ENCODE measurements at places on chromosomes 6 and 20.

GRCh38 chr20:25050501-25051350 is 7.2 kb downstream of the ACSS1 start:
- DNase-seq: no peak

GRCh38 chr6:79223611-79224404 is 10.7 kb downstream of the HMGN3 start:
- DNase-seq: no peak

- no peak for DNase-seq
Measured at GRCh38 chr6:116543149-116543548, 2.3 kb downstream of the TRAPPC3L start.

DNA sequence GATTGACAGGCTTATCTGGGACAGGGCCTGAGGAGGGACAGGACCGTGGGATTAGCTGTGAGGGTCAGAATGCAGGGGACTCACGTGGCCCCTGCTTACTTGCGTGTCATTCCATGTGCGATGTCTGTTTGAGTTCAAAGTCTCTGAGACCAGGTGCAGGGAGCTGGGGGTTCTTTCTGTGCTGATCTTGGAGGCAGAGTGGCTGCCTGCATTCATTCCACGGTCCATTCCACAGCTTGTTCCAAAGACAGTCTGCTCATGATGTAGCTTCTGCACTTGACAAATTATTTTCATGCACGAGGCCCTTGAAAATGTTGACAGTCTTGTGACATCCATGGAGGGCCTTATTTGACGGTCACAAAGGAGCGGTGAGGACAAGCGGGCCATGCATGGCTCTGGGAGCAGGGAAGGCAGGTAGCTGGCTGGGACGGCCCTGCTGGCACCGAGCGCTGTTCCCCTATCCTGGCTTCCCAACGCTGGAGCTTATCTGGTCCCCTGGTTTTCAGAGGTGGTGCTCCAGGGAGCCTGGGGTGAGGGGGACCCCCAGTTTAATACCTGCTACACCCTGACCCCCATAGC is 156.3 kb upstream of the RNF24 start:
- no peak for DNase-seq

DNA sequence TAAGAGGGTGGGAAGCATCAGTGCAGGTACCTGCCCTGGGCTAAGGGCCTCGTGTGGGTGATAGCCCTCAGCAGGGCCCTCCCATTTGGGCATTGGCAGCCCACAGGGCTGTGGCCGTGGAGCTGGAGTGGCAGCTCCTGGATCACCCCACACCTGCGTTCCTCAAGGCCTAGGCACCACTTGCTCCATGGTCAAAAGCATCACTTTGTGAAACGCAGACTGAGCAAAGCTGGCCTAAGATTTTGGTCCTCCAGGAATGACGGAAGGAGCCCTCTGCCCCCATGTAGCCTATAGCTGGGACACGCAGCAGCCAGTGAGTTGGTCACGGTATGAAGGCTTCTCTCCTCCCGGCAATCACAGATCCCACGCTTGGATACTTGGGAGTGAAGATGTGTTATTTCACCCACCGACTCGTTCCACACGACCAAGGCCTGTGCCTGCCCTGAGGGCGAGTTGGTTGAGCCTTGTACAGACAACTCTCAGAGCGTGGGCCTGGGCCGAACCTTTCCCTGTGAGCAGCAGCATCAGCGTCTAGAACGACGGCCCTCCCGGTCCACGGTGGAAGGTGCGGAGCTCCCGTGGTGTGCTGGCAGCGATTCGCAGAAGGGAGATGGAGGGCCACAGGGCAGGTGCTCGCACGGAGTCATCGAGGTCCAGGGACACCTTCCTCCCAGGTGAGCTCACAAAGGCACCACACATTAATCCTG is 39.7 kb downstream of the THBS2 start:
- DNase-seq: no peak

DNA sequence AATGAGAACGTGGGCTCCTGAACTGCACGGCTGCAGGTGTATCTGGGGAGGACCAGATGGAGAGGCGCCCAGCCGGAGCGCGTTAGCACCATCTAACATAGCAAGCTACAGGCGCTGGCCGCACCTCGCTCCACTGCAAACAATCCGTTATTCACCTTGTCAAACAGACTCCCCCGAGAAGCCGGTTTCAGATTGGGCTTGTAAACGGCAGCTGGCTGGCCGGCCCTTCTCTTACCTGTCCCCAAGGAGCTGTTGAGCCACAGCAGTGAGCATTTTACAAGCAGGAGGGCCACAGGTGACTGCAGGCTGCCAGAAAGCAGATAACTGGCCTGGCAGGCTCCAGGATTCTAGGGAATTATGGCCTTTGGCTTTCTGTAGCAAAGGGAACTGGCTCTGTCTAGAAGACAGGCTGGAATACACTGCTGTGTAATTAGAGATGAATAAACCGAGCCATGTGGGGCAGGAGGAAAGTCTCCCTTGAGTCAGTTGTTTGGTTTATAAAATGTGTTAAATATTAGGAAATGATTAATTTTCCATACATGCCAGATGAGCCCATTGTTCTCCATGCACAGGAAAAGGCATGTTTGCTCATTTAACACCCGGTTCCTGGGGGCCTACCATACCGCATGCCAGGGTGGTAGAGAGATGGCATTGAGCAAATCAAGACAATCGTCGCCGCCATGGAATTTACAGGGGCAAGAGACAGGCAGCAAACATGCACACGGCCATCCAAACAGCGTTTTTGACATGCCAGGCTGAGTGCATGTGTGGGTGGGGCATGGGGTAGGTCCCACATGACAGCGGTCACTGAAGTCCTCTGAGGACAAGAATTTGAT is 159.3 kb downstream of the NFATC2 start:
- no peak for DNase-seq

DNA sequence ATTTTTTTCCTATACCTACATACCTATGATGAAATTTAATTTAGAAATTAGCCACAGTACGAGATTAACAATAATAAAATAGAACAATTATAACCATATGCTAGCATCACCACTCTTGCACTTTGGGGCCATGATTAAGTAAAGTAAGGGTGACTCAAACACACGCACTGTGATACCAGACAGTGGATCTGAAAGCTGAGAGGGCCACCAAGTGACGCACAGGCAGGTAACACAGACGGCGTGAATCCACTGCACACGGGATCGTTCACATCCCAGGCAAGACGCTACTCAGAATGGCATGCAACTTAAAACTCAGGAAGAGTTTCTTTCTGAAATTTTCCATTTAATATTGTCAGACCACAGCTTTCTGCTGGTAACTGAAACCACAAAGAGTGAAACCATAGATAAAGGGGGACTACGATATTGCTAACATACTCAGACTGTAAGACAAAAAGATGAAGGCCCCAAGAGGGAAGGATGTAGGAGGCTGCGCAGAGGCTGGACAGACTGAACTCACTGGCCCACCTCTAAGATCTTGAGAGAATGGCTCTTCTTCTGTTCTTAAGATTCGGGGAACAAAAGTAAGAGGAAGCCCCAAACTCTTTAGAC is 17.9 kb downstream of the RRBP1 start:
- no peak for DNase-seq

DNA sequence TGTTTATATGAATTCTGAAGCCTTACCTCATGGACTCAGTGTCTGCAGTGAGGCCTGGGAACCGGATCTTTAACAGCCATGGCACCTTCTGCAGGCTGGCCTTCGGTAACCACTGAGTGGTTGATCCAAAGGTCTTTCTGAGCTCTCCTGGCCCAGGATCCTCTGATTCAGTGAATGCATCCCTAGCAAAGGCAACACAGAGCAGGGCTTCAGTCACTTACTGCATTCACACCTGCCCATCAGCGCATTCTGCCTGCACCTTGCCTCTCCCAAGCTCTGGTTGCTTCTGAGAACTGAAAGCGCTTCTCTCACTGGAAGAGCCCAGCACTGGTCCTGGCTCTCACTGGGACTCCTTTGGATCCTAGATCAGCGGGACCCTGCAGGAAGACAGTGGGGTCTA is 8.4 kb upstream of the CST9 start:
- DNase-seq: no peak

GRCh38 chr20:6439737-6440442 is 317.1 kb upstream of the FERMT1 start:
- DNase-seq: no peak

DNA sequence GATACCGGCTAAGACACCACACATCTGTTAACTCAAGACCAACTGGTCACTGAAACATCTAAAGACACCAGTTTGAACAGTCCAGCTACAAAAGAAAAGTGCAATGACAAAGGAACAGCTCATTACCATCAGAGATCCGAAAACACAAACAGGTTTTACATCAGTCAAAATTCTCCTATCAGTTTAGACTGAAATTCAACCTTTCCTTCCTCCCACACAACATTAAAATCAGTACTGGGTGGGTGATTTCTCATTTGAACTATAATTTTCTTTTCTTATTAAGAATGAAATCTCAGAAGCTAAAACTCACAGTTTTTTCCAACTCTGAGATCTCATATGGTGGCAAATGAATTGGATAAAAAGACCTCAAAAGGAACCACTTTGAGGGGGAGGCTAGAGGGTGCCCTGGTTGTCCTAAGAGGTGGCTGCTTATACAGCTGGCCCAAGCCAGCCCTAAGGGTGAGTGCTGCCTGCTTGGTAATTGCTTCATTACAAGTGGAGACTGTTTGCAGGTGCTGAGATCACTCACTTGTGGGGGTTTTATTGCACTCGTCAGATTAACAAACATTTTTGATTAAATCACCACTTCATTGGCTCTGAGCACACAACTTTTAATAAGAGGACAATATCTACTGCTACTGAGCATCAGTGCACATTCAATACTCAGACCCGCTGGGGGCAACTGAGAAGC is 4.3 kb downstream of the CCDC167 start:
- no peak for DNase-seq

DNA sequence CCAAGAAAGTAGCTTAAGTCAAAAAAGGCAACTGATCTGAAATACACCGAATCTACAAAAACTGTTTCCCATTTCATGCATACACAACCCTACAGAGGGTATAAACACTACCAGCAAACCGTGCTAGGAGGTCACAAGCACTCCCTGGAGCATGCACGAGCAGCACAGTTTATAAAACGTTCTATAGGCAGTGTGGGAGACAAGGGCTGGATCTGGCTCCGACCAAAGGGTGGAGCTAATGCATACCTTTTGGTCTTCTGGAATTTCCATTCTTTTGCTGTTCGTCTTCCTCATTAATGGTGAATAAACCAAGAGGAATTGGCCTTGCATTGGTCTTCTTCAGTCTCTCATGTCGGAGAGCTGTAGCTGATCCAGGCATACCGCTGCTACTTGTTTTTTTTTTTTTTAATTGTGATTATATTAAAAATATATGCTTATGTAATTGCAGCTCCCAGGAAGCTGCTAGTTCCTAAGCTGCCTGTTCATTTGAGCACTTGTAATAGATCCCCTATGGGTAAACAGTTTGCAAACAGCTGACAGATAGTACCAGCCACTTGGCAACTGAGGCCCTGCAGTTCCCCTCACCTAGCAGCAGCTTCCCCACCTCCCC is 24.5 kb downstream of the MAP7 start:
- DNase-seq: no peak

Data from stimulated activated CD4-positive, alpha-beta T cell treated with anti-CD3 and anti-CD28 coated beads, Interleukin-4, amount 100 ng/mL, for 1 hour (primary cell).